NCI-H82 (cell line): ENCODE measurements at places on chromosomes 12 and 14.

DNA sequence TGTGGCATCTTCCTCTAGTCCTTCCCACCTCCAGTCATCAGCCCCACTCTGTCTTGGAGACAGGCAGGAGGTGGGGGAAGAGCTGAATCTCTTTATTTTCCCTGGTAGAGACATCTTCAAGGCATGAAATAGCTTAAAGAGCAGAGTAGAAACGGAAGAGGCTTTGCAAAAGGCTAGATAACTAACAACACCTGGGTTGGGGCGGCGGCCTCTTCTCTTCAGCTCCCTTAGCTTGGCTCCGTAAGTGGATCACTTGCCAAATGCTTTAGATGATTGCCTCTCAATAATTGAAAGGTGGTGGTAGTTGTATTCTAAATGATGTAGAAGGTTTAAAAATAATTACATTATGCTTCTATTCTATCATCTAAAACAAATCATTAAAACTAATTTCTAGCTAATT is 36.1 kb downstream of the SSPN start:
- peak; percentile 10 for DNase-seq

GRCh38 chr12:112196196-112196875 is 71.0 kb downstream of the TRAFD1 start:
- DNase-seq = no peak

DNA sequence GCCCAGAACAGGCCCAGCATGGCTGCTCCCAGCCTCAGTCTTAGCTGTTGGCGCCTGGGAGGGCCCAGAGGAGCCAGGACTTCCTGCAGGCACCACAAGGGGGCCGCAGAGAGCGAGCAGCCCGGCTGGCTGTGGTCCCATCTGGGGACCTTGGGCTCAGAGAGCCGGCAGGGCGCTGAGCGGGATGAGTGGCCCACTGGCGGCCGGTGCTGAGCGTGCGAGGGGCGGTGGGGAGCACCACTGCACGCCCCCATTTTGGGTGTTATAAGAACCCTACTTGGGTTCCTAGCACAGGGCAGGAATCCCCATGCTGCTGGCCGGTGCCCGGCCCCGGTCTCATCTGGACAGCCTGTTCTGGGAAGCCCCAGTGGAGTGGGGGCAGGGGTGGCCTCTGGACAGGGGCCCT is 25.9 kb upstream of the CRIP2 start:
- DNase-seq = peak; percentile 61

- peak; percentile 25 for DNase-seq
Observed at GRCh38 chr14:58635091-58635830, 2.5 kb upstream of the DACT1 start.

GRCh38 chr12:31524791-31525495 is 66.0 kb downstream of the DENND5B start:
- no peak for DNase-seq

- DNase-seq = no peak
Observed at GRCh38 chr14:64200170-64200569, 94.0 kb downstream of the ESR2 start.
